ENCODE measurements at places on chromosomes 4 and X.

DNA sequence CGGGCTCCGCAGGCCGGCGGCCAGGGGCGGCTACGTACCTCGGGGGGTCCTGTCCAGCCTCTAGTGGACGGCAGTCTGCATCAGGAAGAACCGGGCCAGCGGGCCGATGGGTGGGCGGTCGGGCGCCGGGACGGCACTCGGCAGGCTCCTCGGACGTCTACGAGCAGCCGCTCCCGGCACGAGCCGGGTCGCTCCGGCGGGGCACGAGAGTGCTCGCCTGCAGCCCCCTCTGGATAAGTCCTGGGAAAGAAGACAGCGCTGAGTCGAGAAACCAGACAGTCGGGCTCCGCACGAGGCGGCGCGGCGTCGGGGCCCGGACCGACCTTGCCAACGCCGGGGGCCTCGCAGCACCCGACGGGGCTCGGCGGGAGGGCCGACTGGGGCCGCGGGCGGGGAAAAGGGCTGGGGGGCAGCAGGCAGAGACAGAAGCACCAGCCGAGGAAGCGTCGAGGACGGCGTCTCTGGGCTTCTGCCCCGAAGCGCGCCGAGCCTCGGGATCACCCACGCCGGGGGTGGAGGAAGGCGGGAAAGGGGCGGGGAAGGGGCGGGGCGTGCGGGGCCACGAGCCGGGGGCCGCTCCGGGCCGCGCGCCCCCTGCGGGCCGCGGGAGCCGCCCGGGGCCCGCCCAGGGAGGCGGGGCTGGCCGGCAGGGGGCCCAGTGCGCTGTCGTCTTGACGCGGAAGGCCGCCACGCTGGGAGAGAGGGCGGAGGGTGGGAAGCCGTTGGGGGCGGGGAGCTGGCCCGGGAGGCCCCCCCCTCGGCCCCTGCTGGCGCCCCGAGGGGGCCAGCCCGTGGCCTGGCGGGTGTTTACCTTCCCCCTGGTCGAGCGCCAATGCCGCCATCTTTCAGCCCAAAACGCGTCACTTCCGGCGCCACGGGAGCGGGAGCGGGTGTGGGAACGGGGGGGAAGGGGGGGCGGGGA lies 1.9 kb downstream of the KLHL15 start:
- DNase-seq = peak; percentile 72

GRCh38 chrX:10450229-10450958 lies 170.0 kb downstream of the MID1 start:
- DNase-seq = no peak

GRCh38 chrX:110004731-110005369 lies 1.9 kb downstream of the TMEM164 start:
- no peak for DNase-seq

- no peak for DNase-seq
Observed at GRCh38 chr4:185280608-185281007, 71.2 kb downstream of the SNX25 start.

DNA sequence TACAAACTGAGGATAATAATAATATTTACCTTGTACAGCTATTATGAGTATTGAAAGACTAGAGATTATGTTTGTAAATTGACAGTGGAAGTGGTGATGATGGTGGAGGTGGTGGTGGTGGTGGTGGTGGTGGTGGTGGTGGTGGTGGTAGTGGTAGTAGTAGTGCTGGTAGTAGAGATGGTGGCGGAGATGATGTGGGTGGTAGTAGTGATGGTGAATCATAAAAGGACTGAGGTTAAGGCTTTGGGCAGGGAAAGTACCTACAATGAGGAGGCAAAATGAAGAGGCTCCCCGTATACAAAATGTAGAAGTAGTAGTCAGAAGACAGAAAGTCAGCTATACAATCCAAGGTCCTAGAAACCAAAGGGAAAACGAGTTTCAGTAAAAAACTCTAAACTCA lies 214.1 kb downstream of the BCOR start:
- no peak for DNase-seq

Measured in activated T-cell treated with anti-CD3 and anti-CD28 coated beads for 1 hour (primary cell).